ENCODE measurements at places on chromosomes 16 and 17.

- DNase-seq = no peak
These were observed 17.8 kb downstream of the RGS9 start for GRCh38 chr17:65154770-65155589.

DNA sequence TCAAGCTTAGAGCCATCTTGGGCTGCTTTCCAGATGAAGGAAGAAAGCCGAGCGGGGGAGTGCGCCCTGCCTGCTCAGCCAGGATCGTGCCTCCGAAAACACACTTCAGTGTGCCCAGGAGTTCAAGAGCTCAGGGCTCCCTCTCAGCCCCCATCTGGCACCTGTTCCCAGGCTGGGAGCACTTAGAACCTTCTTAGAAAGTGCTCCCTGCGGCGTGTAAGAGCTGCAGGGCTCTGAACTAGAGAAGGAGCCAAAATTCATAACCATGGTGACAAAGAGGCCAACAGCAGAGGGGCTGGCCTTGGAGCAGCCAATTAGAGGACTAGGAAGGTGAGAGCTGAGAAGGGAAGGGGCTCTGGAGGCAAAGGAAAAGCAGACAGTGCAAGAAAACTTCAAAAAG is 59.0 kb upstream of the TNRC6C start:
- no peak for DNase-seq

DNA sequence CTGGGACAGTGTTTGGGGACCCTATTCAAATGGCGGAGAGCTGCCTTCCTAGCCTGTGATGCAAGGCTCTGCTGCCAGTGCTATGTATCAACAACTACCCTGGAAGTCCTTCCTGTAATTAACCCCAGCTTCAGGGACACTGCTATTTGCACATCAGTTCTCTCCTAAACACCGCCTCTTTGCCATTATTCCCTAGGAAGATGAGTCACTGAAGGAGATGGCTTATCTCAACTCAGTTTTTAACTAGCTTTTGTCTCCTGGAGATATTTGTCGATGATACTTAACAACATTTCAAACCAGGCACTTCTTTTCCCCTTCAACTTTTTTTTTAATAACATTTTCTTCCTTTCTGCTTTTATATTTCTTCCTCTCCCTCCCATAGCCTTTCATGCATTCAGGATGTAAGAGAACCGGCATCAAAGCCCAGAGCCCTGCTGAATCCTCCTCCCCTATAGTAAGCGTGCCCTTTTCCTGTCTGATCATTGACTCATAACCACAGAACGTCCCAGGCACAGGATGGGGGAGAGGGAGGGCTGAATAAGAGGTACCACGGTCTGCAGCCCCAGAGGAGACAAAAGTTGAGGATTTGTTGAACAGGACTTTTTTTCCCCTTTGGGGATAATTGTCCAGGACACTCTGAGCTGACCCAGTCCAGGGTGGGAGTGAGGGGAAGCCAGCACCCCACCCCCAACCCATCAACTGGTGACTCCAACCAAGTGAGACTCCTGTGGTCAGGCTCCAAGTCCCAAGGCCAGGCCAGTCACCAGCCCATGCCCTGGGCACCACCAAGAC is 387.8 kb upstream of the SALL1 start:
- DNase-seq = no peak

DNA sequence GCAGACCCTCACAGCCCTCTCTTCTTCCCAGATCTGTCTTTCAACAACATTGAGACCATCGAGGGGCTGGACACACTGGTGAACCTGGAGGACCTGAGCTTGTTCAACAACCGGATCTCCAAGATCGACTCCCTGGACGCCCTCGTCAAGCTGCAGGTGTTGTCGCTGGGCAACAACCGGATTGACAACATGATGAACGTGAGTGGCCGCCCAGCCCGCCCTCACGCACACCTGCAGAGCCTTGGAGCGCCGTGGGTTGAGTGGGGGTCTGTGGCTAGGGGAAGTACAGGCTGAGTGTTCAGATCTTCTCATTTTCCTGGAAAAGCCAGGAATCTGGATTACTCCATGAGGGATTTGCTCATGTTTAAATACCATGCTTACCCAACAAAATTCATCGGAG is 15.2 kb downstream of the DRC3 start:
- DNase-seq = no peak

- no peak for DNase-seq
These were observed 16.5 kb downstream of the ZP2 start for GRCh38 chr16:21194771-21195301.

GRCh38 chr17:29076722-29077121 is 33.8 kb downstream of the PIPOX start:
- DNase-seq = no peak

DNA sequence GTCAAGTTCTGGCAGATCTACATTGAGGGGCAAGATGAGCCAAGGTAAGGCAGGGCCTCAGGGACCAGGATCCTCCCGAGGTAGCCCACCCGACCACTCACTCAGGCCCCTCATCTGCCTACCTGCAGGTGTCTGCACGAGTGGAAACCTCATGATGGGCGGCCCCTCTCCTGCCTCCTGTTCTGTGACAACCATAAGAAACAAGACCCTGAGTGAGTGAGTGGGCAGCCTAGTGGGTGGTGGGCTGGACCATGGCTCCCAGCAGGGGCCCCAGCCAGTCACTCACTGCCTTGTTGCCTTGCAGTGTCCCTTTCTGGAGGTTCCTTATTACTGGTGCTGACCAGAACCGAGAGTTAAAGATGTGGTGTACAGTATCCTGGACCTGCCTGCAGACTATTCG is 5.4 kb downstream of the EDC4 start:
- no peak for DNase-seq

GRCh38 chr16:51815523-51815922 is 664.5 kb upstream of the SALL1 start:
- DNase-seq = no peak

GRCh38 chr16:16904601-16905000 is 525.7 kb downstream of the NPIPA7 start:
- DNase-seq = no peak

DNA sequence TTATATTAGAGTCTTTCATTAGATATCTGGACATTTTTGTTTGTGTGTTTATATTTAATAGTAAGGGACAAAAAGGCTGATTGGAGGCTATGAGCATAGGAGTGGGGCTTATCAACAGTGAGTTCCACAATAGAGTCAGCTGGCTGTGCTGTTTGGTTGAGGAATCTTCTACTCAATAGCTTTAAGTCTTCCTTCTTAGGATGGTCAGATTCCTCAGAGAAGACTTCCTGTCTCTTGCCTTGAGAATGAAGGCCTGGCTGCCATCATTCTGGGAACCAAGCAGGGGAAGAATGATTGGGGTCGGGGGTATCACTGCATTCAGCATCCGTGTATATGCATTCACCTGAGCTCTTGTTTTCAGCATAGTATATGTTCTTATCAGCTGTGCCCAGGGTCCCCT is 31.9 kb upstream of the ABCC11 start:
- DNase-seq = no peak

GRCh38 chr17:35738519-35739133 is 7.2 kb downstream of the RASL10B start:
- DNase-seq = no peak

DNA sequence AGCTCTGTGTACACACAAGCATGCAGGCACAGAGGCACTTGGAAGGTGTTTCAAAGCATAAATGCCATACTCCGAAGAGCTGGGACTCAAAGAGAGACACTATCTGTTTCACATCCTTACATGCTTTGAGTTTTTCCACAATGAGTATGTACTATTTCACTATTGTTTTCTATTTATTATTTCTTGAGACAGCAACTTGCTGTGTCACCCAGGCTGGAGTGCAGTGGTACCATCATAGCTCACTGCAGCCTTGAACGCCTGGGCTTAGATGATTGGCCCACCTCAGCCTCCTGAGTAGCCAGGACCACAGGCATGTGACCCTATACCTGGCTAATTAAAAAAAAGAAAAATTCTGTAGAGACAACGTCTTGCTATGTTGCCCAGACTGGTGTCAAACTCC is 31.6 kb downstream of the CYB5D2 start:
- DNase-seq = no peak

GRCh38 chr17:79028496-79029326 is 4.7 kb downstream of the C1QTNF1 start:
- no peak for DNase-seq

DNA sequence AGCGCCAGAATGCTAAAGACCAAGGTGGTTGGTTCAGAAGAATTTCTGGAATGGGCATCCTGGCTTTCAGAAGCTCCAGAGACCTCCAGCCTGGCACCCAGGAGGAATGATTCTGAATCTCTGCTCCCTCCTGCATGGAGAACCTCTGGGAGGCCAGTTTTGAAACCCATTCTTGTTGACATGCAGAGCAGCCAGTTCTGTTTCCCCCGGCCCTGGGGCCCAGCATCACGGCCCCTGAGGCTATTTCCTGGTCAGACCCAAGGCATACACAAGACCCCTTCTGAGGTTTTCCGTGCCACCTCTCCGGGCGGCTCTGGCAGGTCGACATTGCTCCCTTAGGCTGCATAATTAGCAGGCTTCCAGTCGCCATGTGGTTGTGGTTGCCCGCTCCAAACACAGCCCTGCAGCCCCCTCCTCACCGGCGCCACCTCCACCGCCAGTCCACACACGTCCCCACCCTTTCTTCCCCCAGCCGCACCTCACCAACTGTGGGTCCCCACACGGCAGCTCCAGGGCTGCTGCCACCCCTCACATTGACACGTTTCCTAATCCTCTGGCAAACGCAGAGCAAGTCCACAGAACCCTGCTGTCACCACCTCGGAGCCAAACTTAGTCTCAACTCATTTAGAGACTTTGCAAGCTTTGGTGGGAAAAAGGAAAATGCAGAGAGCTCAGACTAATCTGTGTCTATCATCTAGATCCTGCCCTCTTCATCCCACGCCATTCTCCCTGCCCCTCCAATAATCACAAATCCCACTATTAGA is 367.1 kb downstream of the SOX9 start:
- no peak for DNase-seq

DNA sequence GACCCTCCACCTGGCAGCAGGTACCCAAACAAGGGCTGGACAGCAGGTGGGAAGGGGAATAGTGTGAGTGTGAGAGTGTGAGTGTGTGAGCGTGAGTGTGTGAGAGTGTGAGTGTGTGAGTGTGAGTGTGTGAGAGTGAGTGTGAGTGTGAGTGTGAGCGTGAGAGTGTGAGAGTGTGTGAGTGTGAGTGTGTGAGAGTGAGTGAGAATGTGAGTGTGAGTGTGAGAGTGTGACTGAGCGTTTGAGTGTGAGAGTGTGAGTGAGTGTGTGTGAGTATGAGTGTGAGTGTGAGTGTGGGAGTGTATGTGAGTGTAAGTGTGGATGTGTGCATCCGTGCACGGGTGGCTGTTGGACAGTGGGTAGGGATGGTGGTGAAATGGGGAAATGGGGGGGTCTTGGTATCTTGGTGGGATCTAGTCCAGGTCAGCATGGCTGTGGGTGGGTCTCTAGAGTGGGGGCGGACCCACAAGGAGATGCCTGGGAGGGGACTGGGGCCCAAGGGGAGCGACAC is 408 bp downstream of the ADGRG1 start:
- DNase-seq = no peak

DNA sequence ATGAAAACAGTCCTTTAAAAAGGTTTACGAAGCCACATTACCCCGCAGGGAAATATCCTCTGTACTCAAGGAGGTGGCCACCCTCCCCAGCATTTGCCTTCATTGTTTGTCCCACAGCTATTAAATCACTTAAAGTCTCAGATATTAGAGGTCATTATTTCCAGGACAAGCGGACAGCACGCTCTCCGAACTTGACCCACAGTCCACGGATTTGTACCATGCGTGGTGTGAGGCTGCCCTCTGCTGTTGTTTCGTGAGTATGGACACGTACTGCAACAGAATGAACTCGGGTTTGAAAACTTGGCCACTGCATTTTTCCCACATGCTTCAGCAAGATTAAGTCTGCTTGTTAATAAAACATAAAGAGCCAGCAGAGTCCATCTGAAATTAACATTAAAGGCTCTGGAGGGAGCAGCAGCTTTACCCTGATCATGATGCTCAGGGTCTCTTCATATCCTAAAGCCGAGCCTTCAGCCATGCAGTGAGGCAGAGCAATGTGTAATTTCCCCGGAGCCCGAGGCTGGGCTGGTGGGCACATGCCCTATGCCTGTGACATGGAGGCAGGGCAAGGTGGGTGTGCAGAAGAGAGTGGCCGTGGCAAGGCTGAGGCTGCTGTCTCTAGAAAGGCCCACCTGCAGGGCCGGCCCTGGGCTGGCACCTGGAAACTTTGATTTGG is 19.7 kb downstream of the MEAK7 start:
- DNase-seq = no peak

DNA sequence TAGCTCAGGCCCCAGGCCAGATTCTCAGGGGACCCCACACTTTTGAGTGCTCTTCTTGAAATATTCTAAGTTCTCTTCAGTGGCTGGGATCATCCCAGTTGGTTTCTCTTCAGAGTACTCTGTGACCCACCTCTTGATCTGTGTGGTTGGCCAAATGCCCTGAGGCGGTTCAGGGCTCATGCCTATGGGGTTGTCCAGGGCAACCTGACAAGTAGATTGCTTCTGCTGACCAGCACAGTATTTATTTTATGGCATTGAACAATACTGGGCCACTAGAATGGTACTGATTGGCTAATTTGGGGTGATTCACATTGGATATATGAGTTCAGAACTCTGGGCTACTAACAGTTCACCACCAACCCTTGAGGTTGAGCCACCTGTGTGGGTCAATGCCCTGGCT is 7.4 kb upstream of the GOSR2 start:
- DNase-seq = no peak
